ENCODE measurements at places on chromosomes 12 and 14.
A peak's percentile ranks its signal among the peaks of the same experiment; 100 is the strongest.

- DNase-seq: peak; percentile 32
Measured at GRCh38 chr14:37436519-37436918, 158.5 kb downstream of the FOXA1 start.

DNA sequence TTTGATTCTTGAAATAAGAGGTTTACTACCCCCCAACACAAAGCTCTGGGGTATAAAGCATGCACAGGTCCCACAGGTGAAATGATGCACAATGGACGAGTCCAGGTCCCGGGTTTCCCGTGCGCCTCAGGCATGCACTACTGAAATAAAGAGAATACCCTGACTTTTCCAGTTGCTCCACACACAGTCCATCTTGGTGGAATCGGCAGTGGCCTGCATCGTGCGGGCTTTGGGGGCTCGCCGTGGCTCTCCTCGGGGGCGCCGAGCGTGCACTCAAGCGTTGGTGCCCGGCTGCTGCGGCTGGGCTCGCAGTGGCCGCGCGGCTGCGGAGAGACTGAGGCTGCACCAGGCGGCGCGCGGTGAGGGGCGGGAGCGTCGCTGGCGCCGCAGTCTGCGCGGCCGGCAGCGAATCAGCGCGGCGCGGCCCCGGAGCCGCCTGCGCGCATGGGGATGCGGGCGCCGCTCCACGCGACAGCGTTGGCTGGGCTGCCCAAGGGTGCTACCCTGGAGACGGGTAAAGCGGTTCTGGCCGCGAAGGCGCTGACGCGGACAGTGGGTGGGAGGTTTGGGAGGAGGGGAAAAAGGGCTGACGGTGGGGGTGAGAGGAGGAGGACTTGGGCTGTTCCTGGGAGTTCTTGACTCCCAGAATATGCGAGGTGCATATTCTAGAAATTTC is 53.8 kb upstream of the CCDC175 start:
- peak; percentile 19 for DNase-seq

- DNase-seq: no peak
Measured at GRCh38 chr12:93358058-93358457, 19.7 kb upstream of the NUDT4 start.

- no peak for DNase-seq
Measured at GRCh38 chr12:111557271-111558106, 41.6 kb downstream of the ATXN2 start.

DNA sequence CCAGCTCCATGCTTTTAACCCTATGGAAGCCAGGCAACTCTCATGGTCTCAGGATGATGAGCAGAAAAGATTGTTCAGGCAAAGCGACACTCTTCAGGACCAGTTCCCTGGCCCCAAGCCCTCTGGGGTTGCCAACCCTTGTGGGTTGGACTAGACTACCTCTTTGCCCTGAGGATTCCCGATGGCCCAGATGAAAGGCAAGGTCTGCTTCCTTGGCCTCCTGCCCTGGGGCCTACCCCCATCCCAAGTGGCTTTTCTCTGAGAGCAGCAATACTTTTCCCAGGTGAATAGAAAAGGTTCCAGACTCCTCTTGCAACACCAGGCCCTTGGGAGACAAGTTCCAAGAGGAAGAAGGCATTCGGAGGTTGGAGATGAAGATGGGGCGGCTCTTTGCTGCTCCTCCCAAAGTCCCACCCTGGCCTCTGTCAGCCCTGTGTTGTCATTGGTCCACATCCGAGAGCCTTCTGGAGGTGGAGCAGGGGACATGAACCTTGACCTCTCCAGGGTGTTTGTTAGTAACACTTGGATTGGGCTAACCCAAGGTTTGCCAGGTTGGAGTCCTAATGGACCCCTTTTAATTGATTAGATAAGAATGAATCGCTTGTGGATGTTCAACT is 131.1 kb downstream of the GCH1 start:
- DNase-seq: no peak

DNA sequence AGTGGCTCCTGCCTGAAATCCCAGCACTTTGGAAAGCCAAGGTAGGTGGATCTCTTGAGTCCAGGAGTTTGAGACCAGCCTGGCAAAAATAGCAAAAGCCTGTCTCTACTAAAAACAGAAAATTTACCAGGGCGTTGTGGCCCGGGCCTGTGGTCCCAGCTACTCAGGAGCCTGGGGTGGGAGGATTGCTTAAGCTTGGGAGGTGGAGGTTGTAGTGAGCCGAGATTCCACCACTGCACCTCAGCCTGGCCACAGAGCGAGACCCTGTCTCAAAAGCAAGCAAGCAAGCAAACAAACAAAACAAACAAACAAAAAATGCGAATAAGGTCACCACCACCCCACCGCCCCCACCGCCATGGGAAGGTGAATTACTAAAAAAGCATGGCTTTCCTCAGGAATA is 238.7 kb downstream of the ATXN7L3B start:
- no peak for DNase-seq

DNA sequence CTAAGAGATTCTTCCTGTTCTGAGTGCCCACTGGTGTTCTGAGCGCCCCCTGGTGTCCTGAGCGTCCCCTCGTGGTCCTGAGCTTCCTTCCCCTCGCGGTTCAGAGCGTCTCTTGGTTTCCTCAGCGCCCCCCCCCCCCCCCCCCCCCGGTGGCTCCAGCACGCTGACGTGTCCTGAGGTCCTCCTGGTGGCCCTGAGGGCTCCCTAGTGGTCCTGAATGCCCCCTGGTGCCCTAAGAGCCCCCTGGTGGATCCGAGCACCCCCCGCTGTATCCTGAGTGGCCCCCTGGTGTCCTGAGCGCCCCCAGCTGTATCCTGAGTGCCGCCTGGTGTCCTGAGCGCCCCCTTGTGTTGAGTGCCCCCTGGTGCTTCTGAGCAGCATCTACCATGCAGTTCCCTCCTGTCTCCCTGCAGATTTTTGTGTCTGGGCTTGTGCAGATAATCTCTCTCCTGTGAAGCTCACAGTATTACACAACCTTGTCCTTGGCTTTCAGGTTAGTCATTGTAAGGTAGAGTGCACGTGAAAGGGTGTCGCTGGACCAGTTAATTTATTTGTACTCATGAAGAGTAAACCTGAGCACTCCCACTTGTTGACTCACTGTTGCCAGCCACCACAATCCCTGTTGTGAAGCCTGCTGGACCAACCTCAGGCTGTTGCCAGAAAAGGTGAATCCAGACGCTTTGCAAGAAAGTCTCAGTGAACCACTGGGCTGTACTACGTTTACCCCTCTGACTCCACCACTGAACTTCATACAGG is 1168.4 kb downstream of the TMEM121 start:
- no peak for DNase-seq

- peak; percentile 91 for DNase-seq
Measured at GRCh38 chr14:56057071-56057741, 61.0 kb upstream of the PELI2 start.

GRCh38 chr12:12323591-12323990 is 26.5 kb downstream of the MANSC1 start:
- DNase-seq: no peak

GRCh38 chr12:124410354-124411175 is 115.7 kb downstream of the RFLNA start:
- no peak for DNase-seq

DNA sequence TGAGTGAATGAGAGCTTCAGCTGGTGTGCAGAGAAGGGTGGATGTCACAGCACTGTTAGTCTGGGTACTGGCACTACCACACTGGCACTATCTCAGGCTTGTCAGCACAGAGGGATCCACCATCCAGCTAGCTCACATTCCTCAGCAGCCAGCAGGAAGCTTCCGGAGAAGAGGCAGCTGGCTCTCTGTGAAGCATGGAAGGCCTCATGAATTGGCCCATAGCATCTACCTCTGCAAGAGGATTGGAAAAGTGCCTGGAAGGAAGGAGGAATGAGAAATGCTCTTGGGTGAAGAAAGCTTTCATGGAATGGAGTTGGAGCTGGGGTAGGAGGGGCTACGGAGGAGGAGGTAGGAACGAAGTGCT is 9.9 kb downstream of the KRT83 start:
- no peak for DNase-seq

GRCh38 chr12:53743266-53744129 is 8.3 kb downstream of the CISTR start:
- peak; percentile 13 for DNase-seq

GRCh38 chr12:89540586-89540985 is 14.7 kb upstream of the POC1B start:
- no peak for DNase-seq

- no peak for DNase-seq
Measured at GRCh38 chr14:94977016-94977415, 180.3 kb downstream of the DICER1 start.

DNA sequence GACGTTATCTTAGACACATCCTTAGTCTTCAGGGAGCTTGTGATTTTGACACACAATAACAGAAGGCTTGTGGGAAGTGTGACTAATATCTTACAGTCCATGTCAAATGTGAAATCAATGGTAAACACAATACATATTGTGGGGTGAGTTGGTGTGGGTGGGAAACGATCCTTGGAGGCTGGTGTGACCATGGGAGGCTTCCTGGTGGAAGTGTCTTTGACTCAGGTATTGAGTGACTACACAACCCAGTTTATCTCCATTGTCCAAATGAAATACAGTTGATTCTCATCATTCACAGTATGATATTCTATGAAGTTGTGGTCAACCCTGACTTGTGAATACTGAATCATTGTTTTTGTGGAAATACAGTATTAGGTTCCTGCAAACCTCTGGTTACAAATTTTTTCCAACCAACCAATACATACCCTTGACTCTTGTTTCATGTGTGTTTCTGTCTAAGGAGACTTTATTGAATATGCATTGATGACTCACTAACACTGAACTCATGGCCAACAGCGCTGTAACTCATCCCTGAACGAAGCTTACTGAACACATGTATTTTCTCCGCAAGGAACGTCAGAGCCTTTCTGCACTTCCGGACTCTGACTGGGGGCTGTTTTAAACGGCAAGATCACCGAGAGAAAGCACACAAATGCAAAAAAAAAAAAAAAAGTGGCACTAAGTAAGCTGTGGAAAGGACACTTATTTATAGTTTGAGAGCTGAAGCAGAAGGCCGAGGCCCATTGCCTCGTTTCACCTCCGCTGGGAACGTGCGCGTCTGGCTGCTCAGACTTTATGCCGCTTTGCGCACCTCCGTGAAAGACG is 59.0 kb downstream of the CLMN start:
- no peak for DNase-seq

DNA sequence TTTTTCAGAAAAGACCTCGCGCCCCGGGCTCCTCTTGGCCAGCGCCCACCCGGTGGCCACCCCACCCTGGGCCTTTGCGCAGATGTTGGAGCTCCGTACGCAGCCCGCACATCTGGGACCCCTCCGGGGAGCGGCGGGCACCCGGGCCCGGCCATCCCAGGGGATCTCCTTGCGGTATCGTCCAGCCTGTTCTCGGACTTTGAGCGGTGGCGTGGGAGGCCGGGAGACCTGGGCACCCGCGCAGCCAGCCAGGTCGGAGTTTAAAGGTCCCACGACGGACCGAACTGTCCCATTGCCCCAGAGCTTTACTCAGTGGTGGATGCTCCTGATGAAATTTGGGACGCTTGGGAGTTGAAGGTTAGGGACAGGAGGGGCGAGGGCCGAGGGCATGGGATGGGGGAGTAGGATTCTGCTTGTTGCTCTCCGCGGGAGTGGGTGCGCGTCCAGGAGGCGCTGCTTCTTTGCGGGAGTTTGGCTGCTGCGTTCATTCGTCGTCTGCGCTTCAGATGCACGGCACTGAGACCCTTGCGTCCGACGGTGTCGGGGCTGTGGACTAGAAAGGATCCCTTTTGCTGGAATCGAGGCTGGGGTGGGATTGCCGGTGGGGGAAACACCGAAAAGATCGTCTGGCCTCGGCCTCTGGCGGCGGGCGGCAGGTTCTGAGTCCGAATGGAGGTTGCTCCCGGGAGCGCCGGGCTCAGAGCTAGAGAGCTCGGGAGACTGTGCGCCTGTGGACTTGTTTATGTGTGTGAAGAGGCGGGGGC is 1.4 kb downstream of the NTF3 start:
- no peak for DNase-seq

DNA sequence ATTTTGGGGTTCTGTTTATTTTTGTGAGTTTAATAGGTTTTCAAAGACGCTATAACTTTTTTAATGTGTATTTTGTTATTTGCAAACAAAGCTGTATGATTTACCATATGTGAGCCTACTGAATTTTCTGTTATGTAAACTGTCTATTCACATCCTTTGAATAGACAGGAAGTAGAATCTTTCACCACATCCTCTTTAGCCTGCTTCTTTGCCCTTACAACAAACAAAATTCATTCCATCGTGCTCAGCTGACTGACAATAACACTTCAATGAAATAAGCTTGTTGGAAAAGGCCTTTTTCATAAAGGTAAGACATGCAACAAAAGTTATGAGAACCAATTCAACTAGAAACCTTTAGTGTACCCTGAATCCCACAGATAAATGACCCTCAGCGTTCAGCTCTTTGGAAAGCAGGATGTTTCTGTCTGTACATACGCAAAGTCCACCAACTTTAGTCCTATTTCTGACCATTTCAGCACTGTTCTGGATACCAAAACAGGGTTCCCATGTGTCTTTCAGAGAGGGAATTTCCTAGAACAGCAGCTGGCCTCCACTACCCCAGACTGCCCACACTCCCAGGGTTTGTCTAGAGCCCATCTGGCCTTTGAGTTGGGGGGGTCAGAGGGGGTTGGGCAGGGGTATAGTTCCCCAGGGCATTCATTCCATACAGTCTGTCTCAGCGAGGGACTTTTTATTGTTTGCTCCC is 71.3 kb downstream of the DUSP6 start:
- DNase-seq: no peak

- no peak for DNase-seq
Measured at GRCh38 chr12:70487440-70487839, 121.3 kb downstream of the KCNMB4 start.

GRCh38 chr12:20602641-20603391 is 92.3 kb upstream of the SLCO1C1 start:
- DNase-seq: no peak

DNA sequence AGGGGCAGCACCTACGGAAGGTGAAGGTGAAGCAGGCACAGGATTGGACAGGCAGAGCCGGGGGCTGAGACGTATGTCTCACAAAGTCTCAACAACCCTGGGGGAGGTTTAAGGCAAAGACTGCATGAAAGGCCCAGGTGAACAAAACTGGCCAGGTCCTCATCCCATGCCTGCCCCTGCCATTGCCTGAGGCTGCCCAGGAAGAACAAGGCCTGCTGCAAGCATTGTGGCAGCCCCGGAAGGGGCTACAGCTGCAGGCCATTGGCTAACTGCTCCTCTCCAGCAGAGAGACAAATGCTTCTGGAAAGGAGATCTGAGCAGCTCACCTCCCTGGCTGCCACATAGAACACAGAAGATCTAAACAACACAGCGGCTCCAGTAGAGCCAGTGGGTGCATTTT is 20.4 kb upstream of the TMEM179 start:
- DNase-seq: no peak

DNA sequence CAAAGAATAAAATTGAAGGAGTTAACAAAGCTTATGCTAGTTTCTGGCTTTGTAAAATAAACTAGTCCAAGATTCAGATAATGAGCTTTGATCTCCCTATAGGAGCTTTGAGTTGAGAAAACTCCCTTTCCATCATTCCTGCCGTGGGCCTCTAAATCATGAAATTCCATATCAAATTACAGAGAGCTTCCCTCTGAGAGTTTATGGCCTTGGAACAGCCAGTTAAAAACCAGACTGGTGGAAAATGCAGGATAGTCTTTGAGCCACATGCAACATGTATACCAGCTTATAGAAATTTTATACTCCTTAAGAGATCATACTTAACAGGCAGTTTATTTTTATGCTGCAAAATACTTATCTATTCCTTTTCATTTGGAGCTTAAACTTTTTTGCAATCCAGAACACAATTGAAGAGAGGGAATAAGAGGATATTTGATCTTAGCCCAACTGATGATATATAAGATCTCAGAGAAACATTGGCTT is 175.8 kb upstream of the ATP2B1 start:
- no peak for DNase-seq

Data from NCI-H1092 (cell line).